Lung (tissue), 17 donors: ENCODE measurements at places on chromosomes 3 and 15. TPM values are rescaled to one million over a fixed set of nuclear protein-coding genes. Genes with fewer than 3 reads are reported as not detected.

DNA sequence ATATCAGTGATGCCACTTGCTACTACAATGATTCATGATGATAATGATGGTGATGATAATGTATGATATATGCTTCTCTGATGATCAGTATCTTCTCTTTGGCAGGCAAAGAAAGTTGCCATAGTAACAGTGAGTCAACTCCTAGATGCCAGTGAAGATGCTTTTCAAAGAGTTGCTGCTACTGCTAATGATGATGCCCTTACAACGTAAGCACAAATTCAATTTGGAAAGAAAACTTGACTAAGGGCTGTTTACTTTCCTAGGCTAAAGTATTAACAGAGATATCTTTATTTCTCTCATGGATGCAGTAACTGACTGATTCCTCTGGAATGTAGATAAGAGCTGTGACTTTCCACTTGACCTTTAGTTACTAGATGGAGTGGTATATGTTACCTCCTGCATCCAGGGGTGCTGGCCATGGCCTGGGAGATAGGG, 27.8 kb downstream of the ADGRG7 start:
- no peak for DNase-seq

MUC20 gene
- 15.7 TPM for total RNA-seq

GRCh38 chr3:99396651-99397275, 241.6 kb upstream of the COL8A1 start:
- DNase-seq, result no peak

GRCh38 chr3:31382856-31383255, 149.9 kb upstream of the STT3B start:
- DNase-seq, result no peak

DNA sequence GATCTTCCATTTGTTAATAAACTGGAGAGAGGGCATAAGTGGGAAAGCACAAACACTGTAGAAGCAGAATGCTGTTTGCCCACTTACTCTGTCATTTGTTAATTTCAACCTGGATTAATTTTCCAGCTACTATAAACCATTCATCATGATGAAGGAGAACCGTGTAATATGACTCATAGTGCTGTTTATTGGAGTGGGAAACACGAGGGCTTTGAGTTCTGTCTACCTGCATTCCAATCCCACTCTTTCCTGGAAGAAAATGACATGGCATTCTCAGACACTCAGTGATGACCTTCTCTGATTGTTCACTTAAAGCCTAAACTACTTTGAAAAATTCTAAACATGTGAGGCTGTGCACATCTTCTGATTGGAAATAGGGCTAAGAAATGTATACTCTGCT, 826.7 kb downstream of the AGBL1 start:
- DNase-seq, result no peak

DNA sequence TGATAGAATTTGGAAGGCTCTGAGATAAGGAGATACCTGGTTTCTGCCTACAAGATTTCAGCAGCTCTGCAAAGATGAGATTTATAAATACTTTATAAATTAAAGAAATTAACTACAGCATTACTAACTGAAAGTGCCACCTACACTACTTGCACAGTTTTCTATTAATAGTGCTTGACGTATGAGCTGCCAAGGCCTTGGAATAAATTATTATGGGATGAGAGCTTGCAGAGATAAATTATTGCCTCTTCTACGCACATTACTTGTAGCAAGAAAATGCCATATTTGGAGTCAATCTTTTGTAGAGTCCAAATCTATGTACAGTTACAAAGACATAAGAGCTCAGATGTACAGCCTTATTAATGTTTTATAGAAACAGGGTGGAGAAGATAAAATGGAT, 89.1 kb downstream of the BCHE start:
- no peak for DNase-seq

GRCh38 chr3:61650276-61650675, 88.9 kb downstream of the PTPRG start:
- peak; percentile 84 for DNase-seq

GOLGB1 gene
- total RNA-seq, result 49.9 TPM

DNA sequence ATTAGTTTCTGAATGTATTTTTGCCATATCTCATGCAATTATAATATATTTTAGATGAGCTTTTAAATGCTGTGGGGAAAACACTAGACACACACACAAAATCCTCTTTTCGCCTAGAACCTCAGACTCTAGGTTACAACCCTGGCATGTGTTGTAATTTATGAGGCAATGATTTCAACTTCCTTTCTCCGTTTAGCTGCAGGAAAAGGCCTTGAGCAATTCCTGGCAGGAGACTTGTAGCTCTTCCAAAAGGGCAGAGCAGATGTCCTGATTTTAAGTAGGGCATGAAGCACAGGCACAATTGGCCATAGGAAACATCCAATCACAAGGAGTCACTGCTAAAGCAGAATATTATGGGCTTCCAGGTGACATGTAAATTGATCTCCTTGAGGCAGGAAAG, 82.0 kb downstream of the GPR156 start:
- peak; percentile 91 for DNase-seq

DNA sequence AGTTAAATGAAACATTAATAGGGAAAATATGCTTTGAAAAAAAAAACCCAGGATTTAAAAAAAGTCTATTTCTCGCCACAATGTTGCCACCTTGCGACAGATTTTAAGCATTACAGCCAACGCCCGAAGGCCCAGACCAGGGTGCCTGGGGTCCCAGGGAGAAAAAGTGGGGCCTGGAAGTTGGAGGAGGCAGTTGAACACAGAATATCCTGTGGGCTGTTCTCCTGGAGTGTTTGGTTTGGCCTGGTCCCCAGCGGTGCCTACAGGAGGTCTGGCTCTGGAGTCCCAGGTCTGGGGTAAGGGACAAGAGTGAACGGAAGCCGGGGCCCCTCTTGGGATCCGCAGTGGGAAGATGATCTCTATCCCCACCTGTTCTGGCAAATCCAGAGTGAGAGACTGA, 3.4 kb downstream of the RNU6-1 start:
- DNase-seq, result peak; percentile 65

CHST14 gene
- 20.0 TPM for total RNA-seq

GRCh38 chr3:193641440-193641775, 48.4 kb downstream of the OPA1 start:
- DNase-seq, result no peak

ACP3 gene
- total RNA-seq, result 19.9 TPM

CTXN2 gene
- total RNA-seq, result not detected

MKRN3 gene
- not detected for total RNA-seq

- DNase-seq, result no peak
Observed at GRCh38 chr15:36347272-36347858, 232.1 kb upstream of the CDIN1 start.

- DNase-seq, result peak; percentile 49
Observed at GRCh38 chr15:42059661-42060476, 34.5 kb downstream of the PLA2G4D start.

CCDC80 gene
- total RNA-seq, result 38.7 TPM

TMEM41A gene
- 36.4 TPM for total RNA-seq

DNA sequence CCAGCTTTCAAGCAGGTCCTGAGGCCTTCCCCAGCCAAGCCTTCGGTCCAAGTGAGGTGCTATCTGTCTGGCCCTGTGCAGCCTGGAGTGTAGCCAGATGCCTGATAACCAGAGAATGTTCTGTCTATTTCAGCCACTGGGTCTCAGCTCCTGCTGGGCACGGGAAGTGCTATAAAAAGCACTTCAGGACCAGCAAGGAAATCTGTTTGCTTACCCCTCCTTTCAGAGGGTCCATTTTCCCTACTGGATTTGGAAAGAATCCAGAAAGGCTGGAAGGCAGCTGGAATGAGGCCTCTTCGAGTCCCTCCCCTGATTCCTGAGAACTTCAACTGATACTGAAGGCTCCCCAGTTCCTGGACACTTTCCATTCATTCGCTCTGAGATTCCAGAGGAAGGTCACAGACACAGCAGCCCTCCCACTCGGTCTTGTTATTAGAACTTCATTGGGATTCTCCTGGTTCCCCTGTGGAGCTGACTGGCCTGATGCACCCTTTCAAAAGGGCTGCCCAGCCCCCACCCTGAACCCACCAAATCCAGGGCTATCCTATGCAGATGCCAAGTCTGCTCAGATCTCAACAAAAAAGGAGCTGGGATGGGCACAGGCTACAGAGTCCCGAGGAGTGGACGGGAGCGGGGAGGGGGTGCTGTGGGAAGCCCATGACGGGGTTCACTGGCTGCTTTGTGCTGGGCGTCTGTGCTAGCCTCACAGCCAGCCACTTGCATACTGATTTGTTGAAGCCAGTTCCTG, 70.4 kb downstream of the UMPS start:
- peak; percentile 94 for DNase-seq

DNA sequence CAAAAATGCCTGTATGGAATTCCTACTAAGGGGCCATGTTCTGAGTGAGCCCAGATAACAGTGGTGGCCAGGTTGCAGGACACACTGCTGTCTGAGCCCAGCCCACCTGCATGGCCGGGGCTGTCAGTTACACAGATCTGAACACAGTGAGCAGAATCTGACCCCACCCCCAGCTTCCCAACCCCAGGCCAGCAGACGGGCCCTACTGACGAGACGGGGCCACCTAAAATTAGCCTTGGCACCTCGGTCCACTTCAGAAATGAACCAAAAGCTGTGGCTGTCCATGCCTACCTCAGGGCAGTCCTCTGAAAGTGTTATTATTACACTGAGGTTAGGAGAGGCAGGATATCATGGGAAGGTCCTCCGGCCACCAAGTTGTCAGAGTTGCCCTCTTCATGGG, 51.8 kb downstream of the LMCD1 start:
- no peak for DNase-seq

GRCh38 chr3:98602078-98602678, 8.8 kb upstream of the CPOX start:
- DNase-seq, result peak; percentile 44
